ENCODE measurements at places on chromosomes 5 and 9.

GRCh38 chr5:37836592-37837413, 3.0 kb downstream of the GDNF start:
- no peak for DNase-seq

DNA sequence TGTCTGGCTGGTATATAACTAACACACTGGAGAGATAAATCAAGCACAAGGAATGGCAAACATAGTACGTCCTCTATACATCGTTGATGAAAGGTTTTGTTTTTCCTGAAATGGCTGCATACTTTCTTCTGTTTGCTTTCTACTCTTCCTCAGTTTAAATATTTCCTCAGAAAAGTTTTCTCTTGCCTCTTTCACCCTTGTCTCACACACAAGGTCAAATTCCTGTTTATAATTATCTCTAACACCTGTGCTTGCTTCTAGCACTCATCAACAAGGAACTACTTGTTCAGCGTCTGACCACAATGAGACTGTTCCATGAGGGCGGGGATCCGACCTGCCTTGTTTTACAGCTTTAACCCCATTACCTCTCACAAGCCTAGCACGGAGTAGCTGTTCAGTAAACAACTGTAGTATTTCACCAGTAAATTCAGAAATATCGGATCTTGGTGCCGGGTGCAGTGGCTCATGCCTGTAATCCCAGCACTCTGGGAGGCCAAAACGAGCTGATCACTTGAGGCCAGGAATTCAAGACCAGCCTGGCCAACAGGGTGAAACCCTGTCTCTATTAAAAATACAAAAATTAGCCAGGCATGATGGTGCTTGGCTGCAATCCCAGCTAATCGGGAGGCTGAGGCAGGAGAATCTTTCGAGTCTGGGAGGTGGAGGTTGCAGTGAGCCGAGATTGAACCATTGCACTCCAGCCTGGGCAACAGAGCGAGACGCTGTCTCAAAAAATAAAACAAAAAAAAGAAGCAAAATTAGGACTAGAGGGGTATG, 37.0 kb downstream of the NR6A1 start:
- no peak for DNase-seq

DNA sequence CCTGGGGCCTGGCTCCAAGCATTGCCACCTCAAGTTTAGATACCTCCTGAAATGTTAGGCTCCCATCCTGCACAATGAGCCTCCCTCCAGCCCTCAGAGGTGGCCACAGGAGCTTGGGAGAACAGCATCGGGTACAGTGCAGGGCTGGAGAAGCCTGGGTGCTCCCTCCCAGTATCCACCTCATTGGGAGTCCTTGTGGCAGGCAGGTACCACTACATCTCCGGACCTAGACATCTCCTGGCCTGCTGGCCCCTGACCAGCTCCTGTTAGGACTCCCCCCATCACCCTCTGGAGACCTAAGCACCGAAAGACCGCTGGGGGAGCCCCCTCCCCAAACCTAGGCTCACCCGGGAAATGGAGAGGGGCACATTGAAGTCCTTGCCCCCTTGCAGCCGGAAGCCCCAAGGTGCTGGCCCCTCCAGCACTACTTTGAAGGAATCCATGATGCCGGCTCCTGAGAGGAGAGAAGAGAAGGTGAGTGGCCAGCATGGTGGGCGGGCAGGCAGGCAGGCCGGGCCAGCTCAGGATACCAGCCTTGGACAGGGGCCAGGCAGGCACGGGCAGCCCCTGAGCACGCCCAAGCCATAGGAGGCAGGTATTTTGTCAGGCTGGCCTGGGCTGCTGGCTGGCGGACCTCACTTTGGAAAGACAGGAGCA, 1.2 kb downstream of the PDLIM7 start:
- DNase-seq, result no peak

DNA sequence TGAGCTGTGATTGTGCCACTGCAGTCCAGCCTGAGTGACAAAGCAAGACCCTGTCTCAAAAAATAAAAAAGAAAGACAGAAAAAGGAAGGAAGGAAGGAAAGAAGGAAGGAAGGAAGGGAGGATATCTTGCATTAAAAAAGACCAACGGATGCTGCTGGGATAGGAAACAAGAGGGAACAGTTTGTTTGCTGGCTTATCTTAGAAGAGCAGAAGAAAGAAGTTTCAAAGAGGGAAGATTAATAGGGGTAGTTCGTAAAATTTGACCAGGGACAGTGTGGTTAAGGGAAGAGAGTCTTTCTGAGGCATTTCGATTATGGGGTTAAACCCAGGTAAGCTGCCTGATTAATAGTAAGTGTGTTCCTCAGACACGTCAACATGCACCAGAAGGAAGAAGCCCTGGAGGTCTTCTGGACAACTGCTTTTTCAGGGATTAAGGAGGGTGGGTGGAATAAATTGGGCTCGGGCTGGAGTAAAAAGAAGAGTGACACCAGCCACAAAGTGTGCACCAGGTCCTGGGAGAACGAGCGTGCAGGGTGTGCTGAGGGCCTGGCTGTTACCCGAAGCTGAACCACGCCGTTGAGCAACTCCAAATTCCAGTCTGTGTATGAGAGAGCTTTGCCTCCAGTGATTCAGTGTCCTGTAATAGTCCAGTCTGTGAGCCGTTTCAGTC, 24.8 kb downstream of the FYB1 start:
- DNase-seq, result no peak

GRCh38 chr5:161382685-161383084, 163.8 kb downstream of the GABRB2 start:
- no peak for DNase-seq

DNA sequence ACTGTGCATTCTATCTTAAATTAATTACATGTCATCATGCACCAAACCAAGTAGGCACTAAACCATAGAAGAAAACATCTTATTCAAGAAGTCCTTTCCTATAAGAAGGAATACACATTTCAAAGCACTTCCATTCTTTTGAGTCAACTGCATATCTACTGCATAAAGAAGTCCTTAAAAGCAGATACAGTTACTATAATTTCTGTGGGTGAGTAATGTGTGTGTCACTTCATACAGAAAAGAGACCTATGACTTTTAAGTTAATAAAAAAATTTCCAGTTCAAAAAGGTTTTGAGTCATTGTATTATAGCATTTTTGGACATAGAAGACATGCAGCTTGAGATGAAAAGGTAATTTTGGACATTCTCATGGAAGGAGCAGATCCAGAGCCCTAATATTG, 125.0 kb downstream of the DTWD2 start:
- DNase-seq, result no peak

DNA sequence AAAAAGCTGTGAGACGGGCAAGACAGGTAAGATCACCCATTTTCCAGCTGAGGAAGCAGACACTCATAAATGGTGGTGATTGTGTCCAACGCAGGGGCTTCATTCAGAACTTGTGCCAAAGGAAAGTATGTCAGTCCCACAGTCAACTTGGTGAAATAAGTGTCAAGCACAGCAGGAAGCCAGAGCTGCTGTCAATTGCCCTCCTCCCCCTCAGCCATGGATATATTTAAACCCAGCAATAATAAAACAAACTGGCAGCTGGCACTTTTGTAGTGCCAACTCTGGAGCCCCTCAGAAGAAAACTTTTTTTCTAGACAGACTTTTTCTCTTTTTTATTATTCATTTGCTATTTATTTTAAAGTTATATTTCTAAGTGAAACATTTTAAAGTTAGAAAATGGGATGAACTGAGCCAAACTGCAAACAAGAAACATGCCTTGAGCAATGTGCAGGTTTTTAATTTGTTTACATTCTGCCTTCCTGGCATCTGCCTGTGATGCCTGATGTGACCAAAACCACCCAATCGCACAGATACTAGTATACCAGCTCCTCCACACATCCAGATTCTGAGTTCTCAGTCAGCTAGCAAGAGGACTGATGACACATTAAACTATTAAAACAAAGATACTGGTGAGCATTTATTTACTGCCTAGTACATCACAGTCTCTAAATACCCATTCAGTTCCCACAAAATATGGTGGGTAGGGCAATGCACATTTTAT, 17.0 kb downstream of the DMAC1 start:
- DNase-seq, result no peak

- DNase-seq, result no peak
Observed at GRCh38 chr9:38144421-38144820, 75.4 kb upstream of the SHB start.

DNA sequence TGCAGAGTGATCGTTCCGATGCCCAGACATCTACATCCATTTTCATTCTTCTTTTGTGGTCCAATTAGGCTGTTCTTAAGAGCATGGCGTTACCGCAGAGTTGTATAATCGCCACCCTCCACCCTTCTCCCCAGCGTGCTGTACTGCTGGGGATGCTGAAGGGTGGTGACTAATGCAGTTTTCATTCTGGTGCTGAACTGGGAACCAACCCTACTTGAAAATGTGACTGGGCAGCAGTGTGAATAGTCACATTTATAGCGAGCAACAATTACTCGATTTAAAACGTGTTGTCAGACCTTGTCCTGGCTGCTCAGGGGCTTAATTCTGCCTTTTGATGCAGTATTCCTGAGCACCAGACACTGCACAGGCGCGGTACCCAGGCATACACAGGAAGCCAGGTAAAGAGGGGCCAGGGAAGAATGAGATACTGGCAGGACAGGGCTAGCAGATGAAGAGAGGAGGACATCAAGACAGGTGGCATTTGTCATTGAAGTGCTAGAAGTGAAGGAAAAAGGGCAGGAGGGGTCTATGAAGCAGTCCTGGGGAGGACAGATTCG, 719 bp upstream of the ISCA1 start:
- DNase-seq, result no peak

DNA sequence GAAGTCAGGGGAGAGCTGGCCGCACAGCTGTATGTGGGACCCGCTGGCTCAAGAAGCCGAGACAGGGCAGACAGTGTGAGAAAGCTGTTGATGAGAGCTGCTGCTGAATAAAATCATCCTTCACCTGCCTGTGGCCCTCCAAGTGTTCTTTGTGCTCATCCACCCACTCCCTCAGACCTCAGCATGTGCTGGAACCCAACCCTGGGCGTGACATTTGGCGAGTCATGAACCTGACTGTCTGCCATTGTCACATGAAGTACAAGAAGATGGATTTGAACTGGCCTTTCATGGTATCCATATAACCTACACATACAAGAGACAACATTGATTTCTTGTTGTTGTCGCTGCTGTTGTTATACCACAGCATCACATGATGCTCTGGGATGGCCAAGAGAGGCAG, 139.7 kb upstream of the PLCXD3 start:
- no peak for DNase-seq

- DNase-seq, result no peak
Observed at GRCh38 chr5:97365163-97365845, 182.3 kb upstream of the RIOK2 start.

GRCh38 chr5:306011-306805, 15.3 kb upstream of the AHRR start:
- DNase-seq, result no peak

DNA sequence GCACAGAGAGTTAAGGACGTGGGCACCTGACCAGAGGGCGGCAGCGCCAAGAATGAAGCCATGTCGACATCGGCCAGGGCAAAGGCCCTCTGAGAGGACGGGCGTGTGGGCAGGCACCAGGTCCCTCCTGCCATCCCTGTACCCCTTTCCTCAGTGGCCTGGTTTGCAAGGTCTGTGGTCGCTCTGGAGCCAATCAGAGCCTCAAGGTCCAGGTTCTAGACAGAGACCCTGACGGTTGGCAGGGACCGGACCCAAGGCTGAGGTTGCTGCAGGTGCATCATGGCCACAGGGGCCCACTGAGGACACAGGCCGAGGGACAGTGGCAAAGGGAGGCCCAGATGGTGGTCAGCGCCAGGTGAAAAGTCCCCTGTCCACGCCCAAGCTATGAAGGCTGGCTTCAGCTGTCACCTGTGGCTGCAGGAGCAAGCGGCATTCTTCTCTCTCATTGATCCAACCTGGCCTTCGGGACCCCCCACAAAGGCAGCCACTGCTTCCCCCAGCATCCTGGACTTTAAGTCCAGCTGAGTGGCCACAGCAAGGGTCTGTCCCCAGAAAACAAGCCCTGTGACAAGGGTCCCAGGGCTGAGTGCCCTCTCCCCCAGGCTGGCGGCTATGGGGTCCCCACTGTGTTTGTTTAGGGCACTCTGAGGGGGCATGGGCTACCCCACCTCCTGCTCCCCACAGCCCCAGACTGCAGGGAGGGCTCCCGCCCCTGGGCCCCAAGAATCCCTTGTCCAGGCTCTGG, 48.9 kb downstream of the VAV2 start:
- DNase-seq, result no peak

- no peak for DNase-seq
Observed at GRCh38 chr5:67549296-67549618, 352.7 kb upstream of the CD180 start.

DNA sequence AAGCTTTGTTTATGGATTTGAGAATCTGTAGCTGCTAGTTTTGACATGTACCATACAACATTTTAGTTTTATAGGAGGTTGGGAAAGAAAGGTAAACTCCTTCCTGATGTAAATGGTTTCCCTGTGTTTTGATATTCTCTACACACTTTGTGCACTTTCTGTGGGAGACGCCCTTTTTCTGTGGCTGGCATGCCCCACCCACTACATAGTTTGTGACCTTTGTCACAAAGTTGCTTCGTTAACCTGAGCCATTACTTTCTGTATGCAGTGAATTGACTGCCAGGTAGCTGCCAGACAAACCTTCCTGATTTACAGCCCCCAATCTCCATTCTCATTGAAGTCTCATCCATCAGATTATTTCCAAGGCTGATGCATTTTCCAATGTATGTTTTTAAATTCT, 90.6 kb downstream of the NLN start:
- no peak for DNase-seq

DNA sequence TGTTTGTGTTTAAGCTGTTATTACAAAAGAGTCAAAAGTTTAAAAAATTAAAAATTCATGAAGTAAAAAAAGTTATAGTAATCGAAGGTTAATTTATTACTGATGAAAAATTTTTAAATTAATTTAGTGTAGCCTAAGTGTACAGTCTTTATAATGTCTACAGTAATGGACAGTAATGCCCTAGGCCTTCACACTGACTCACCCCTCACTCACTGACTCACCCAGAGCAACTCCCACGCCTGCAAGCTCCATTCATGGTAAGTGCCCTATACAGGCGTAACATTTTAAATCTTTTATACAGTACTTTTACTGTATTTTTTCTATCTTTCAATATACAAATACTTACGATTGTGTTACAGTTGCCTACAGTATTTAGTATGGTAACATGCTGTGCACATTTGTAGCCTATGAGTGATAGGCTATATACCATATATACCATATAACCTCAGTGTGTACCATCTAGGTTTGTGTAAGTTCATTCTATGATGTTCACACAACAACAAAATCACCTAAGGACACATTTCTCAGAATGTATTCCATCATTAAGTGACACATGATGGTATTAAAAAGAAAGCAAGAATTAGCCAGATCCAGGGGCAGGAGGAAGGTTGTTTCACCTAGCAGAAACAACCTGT, 40.1 kb downstream of the DCAF10 start:
- no peak for DNase-seq

DNA sequence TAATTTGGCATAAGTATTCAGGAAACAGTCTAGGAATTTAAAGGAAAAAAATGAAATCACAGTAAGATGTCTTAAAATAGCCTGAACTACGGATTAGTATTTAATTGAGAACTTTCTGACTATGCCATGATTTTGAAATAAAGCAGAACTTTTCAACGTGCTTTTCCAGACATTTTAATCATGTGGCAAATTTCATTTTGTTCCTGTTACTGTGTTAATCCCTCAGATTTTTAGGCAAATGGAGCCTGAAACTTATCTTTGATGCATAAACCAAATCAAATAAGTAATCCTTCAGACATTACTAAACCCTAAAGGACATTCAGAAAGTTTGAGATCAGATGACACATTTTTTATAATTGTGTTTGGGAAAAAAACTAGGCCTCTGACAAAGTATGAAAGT, 75.7 kb downstream of the FBN2 start:
- no peak for DNase-seq

Measured in NCI-H1417 treated with DMSO at 0.1 percent for 48 hours (cell line).